ENCODE measurements at places on chromosomes 3 and 15.

GRCh38 chr3:120418866-120419490, 31.8 kb downstream of the FSTL1 start:
- DNase-seq, result no peak

DNA sequence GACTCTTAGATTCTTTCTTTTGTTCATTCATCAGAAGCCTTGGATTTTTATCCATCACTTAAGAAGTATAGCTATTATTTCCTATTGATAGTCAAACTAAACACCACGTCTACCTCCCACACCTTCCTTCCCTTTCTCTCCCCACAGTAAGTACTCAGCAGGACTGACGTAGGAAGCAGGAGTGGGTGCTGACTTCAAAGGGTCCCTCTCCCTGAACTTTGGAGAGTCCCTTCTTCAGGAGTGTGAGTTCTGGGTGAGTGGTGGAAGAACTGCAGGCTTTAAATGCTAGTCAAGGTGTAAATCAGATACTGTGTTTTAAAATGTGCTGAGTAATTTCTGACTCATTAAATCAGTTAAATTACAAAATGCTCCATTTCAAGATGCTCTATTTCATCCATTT, 126.5 kb upstream of the BFSP2 start:
- DNase-seq, result no peak

DNA sequence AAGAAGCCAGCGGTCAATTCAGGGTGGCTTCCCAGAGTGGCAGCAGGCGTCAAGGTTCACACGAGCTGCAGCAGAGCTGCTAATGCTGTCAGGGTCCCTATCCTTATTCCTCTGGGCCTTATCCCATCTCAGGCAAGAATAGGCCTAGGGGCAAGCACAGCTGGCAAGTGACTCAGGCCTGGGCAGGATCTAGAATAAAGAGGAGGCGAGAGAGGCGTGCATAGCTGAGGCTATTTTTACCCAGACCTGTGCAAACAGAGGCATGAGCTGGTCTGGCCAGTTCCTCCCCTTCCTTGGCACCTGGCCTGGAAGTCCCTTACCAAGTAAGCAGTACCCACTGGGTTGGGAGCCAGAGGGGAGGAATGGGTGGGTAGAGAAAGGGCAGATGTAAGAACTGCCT, 12.2 kb upstream of the VIPR1 start:
- no peak for DNase-seq

DNA sequence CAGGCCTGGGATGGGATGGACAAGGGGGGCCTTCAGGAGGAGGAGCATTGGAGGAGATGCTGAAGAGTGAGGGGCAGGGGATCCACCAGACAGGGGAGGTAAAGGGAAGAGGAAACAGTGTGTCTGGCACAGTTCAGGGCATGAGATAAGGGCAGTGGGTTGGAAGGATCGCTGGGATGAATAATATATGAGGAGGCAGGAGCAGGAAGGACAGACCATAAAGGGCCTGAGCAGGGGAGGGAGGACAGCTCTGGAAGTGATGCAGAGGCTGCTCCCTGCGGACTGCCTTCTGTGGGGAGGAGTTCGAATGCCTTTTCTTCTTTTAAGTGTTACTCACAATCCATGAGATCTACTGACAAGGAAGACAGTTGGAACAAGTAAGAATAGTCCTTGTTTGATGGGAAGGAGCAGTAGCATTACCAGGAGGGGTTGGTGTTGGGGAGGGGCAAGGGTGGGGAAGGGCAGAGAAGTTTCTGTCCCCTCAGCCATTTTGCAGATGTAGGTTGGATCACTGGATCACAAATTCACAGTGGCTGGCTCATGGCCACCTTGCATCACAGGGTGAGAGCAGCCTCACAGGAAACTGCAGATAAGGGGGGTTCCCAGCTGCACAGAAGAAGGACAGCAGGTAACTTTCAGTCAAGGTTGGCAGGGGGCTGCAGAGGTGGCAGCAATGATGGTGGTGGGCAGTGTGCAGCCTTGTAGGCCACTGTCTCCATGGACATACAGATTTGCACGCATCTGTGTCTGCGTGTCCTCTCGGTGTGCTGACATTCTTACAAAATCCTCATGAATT, 91.9 kb upstream of the SNRPN start:
- no peak for DNase-seq

DNA sequence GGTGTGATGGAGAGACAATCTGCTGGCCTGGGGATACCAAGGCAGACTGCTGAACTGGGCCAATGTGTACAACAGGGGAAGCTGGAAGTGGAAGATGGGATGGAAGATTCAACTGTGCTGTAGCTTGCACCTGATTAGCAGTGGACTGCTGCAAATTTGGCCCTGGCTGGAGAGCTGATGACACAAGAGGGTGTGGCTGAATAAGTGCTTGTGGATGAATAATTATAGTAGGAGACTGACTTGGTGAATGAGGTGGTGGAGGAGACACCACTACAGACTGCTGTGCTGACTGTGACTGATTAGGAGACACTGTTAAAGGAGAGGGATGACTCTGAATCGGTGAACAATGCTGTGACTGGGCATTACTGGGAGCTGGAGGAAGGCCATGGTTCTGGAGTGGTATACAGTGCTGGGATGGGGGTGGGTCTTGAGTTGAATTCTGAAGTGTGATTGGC, 52.5 kb downstream of the PHC3 start:
- DNase-seq, result no peak

DNA sequence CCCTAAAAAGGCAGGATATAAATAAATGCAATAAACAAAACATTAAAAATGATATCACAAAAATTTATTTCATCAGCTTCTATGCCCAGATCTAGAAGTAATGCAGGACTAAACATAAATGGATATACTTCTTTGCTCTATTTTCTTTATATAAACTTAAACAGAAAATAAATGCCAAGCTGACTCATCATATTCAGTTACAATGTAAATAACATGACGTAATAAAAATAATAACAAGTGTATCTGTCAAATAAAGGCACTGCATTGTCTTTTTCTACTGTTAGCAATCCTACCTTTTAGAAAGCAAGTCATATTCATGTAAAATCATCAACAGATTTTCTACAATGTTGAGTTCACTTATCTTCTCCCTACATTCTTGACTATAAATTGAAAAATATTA, 61.6 kb downstream of the NEK10 start:
- no peak for DNase-seq

DNA sequence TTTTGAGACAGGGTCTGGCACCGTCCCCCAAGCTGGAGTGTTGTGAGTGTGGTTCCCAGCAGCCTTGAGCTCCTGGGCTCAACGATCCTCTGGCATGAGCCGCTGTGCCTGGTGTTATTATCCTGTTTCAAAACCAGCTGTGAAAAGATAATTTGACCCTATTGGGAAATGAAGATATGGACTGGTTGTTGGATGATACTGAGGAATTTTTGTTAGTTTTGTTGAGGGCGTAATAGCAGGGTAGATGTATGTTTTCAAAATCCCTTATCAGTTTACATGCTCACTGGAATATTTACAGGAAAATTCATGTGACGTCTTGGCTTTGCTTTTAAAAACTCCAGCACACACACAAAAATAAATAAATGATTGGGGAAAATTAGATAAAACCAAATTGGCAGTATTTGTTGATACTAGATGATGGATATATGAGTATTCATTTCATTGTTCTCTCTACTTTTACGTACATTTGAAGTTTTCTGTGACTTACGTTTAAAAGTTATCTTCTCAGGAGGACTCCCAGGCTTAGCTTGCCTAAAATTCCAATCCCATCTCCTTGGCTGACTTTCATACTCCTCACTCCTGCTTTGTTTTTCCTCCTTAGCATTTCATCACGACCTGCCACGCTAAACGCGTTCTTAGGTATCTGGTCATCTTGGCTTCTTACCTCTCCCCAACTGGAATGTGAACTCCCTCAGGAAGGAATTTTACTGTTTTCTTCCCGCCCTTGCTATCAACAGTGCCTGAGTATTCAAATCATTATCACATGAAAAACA, 56.8 kb upstream of the TFRC start:
- no peak for DNase-seq

DNA sequence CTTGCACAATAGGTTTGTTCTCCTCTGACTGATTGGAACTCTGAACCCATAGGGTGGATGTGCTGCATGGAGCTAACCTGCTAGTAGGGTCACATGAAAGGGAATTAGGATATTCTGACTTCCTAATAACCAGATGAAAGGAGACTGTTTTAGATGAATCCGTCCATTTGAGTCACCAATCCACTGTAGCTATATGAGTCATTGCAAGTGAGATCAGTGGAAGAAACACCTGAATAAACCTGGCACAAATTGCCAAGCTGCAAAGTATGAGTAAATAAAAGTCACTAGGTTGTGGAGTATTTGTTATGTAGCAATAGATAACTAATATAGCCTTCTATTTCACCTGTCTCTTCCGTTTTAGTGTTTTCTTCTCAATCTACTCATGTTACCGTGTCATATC, 584.4 kb downstream of the PDCD6IP start:
- DNase-seq, result no peak

- no peak for DNase-seq
Observed at GRCh38 chr3:136929977-136930670, 27.7 kb upstream of the IL20RB start.

- no peak for DNase-seq
Observed at GRCh38 chr3:170992854-170993253, 33.7 kb downstream of the SLC2A2 start.

- DNase-seq, result no peak
Observed at GRCh38 chr15:47870300-47870955, 153.1 kb downstream of the SEMA6D start.

GRCh38 chr3:191959876-191960413, 499.0 kb downstream of the PYDC2 start:
- DNase-seq, result no peak

GRCh38 chr3:67198374-67198773, 200.3 kb downstream of the KBTBD8 start:
- no peak for DNase-seq

DNA sequence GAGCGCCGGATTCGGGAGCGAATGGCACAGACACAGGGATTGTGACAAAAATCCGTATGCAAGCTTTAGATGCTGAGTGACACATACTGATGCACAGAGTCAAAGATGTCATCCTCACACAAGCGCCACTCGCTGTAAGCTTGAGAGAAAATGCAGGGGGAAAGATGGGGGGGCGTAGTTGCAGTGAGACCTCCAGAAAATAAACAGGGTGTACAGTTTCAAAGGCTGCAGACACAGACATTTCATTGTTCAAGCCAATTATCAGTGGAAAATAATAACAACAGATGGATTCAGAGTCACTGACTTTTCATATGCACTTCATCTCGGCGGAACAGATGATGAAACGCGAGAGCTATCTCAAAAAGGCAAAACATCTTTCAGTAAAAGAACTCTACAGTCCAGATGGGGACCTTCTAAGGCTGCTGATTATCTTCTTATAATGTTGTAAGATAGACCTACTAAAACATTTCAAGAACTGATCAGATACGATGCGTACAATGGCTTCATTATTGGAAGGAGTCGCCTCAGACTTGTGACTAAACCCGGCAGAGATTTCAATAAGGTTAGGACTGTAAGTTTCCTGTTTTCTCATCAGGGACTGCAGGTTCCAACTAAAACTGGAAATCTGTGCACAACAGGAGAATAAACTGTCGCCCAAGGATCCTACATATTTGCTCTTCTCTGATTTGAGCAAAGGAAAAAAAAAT, 275.4 kb downstream of the FOXP1 start:
- DNase-seq, result no peak

DNA sequence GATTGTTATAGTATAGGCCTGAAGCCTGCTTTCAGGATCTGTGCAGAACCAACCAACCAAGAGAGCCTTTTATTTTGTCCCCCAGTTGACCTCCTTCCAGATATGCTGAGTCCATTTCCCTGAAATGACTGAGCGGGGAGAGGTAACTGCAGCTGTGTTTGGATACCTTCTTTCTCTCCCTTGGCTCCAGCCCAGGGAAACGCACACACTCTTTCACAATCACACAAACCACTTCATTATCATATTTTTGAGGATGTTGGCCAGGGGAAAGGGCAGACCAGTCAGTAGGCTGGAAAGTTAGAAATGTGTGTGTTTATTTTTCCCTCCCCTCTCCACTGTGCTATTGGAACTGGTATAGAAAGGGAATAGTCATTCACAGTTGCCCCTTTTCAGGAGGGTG, 417.7 kb upstream of the TBL1XR1 start:
- no peak for DNase-seq

DNA sequence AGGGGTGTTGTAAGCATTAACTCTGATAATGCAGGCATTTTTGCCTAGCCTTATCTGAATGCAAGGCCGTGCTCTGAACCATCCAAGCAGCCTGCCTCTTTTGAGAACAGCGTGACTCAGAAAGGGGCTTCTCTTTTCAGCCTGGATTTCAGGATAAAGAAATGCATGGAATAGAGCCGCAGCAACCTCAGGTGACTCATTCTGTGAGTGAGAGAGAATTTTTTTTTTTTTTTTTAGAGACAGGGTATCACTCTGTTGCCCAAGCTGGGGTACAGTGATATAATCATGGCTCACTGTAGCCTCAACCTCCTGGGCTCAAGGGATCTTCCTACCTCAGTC, 20.6 kb upstream of the PDE8A start:
- no peak for DNase-seq

- no peak for DNase-seq
Observed at GRCh38 chr15:64610257-64610919, 150.0 kb downstream of the ZNF609 start.

- DNase-seq, result no peak
Observed at GRCh38 chr15:49435174-49435573, 12.1 kb downstream of the FGF7 start.

- no peak for DNase-seq
Observed at GRCh38 chr3:85535517-85535916, 576.7 kb downstream of the CADM2 start.

DNA sequence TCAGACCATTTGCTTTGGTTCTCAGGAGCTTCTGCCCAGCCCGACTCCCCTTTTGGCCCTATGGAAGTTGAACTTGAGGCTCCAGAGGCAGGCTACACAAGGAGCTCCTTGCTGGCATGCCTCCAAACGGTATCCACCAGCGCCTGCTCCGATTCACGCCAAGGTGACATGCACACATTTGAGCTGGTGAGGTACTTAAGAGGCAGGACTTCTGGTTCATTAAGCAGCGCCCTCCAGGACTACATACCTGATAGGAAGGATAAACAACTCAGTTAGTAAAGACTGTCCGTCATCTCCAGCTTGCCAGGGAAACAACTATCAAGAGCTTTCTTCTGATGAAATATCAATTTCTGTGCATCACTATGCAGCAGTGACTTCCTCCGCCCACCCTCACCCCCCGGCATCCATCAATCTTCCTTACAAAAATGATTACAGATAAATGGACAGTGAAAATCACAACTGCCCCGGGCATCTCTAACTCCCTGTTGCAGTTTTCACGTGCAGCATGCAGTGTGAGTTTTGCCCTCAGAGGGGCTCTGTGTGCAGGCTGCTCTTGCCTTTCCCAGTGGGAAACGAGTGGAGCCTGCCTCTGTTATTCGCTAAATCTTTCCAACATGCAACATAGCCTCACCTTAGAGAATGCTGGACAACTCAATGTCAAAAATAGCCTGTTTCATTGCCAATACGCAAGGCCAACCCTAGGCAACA, 122.9 kb downstream of the ARRDC4 start:
- DNase-seq, result no peak

- DNase-seq, result no peak
Observed at GRCh38 chr3:64084640-64085039, 61.3 kb upstream of the PSMD6 start.

GRCh38 chr3:53250453-53250852, 5.4 kb downstream of the TKT start:
- DNase-seq, result no peak

GRCh38 chr3:142165194-142165593, 15.8 kb upstream of the TFDP2 start:
- no peak for DNase-seq

GRCh38 chr3:132854856-132855535, 132.8 kb upstream of the NPHP3 start:
- DNase-seq, result no peak
